NCI-H2081 treated with DMSO at 0.1 percent for 48 hours (cell line): ENCODE measurements at places on chromosomes 6 and 20.

GRCh38 chr6:23371132-23371915 is 754.7 kb upstream of the NRSN1 start:
- no peak for DNase-seq

DNA sequence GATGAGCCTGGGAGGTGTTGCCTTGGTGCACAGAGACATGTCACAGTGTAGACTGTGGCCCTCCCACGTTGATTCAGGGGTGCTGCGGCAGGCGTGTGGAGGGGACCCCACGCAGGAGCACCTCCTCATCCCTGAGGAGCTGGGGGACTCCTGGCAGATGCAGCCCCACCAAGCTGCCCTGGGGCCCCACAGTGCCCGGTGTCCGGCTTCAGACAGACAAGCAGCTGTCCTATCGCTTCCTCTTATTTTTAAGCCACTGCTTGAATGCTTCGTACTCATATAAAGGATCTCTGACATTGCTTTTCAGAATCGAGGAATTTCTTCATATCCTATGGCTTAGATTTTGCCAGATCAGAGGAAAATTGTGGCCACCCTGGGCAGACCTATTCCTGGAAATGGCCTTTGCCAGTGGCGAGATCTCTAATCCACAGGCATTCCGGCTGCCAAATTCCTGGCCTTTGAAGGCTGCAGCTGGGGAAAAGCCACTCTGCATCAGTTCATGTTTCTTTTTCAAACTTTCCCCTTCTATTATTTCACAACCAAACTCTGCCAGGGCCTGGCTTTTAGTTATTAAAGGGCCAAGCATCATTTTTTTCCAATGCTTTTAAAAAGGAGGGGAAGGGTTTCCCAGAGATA is 337.0 kb downstream of the THBS2 start:
- DNase-seq = no peak

DNA sequence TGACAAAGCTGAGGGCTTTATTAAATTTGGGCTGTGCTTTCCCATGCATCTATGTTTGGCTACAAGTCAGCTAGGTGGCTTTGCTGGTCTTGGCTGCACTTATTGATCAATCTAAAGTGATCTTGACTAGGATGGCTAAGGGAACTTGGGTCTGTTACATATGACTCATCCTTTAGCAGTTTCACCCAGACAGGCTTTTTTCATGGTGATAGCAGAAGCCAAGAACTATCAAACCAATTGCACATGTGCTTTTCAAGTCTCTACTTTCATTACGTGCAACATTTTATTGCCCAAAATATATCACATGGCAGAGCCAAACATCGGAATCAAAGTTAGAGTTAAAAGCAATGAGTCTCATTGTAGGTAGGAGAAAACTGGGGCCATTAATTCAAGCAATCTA is 626.3 kb downstream of the TENT5A start:
- DNase-seq = no peak

DNA sequence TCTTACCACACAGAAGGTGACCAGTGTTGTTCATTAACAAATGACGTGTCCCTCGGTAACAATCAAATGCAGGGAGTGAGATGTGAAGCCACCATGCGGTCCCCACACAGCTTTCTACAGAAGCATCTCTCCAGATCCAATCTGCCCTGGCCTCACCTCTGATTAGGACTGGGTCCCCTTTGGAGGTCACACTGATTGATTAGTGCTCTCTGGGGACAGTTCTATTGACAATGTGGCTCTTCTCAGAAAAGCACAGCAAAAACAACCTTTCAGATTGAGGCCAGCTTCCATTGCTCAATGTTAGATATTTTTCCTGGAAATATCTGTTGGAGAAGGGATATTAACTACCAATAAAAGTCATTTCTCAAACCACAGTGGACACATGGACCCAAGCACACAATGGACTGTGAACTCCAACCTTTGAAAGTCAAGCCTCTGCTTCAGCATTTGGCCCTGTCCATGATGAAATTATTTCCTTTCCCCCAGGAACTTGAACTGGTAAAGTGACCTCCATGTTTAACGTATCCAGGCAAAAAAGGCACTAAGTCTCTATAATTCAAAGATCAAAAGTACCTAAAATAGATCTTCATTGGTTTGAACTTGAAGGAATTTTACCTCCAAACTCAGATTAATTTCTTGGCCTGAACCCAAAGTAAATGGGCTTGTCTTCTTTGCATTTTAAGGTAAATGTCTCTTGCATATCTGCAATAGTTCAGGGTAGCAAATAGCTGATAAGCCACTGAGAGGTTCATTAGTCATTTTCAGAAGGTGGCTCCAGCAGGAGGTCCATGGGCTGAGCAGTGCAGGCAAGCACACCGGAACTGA is 118.5 kb downstream of the FOXA2 start:
- no peak for DNase-seq

DNA sequence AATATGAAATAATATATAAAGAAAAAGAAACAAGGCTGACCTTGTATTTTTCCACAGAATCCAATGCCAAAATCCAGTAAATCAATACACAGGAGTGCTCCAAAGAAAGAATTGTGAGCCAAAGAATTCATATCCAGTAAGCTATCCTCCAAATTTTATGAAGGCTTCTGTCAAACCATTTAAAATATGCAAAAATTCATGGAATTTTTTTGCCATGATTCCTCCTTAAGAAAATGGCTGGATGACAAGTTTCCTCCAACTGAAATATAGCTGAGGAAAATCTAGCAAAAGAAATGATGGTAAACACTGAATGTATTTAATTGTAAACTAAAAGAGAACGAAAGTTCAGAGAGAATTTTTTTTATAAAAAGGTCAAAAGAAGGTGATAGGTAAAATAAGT is 290.3 kb downstream of the UBE3D start:
- DNase-seq = no peak

DNA sequence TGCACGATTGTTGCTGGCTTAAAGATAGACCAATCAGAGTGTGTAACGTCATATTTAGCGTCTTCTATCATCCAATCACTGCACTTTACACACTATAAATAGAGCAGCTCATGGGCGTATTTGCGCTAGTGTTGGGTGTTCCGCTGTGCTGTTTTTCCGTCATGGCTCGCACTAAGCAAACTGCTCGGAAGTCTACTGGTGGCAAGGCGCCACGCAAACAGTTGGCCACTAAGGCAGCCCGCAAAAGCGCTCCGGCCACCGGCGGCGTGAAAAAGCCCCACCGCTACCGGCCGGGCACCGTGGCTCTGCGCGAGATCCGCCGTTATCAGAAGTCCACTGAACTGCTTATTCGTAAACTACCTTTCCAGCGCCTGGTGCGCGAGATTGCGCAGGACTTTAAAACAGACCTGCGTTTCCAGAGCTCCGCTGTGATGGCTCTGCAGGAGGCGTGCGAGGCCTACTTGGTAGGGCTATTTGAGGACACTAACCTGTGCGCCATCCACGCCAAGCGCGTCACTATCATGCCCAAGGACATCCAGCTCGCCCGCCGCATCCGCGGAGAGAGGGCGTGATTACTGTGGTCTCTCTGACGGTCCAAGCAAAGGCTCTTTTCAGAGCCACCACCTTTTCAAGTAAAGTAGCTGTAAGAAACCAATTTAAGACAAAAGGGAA is 57.9 kb downstream of the TRIM38 start:
- no peak for DNase-seq

DNA sequence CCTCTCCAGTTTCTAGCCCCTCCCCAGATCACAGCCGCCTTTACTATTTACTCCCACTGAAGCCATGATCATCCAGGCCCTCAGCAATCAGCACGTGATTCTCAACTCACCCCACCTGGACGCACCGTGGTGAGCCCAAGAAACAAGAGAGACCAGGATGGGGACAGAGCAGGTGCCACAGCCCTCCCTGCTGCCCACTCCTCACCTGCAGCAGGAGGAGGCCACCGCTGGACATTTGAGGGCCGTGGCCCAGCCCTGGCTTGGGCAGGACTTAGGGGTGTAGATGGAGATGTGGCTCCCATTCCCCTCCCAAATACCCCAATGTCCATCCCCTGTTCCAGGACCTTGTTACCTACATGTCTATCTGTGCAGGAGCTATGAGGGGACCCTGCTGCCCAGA is 20.3 kb downstream of the HLA-F start:
- no peak for DNase-seq

- DNase-seq = no peak
Observed at GRCh38 chr20:13665709-13666395, 27.1 kb upstream of the TASP1 start.

- no peak for DNase-seq
Observed at GRCh38 chr20:36493051-36493800, 48.1 kb upstream of the MYL9 start.

DNA sequence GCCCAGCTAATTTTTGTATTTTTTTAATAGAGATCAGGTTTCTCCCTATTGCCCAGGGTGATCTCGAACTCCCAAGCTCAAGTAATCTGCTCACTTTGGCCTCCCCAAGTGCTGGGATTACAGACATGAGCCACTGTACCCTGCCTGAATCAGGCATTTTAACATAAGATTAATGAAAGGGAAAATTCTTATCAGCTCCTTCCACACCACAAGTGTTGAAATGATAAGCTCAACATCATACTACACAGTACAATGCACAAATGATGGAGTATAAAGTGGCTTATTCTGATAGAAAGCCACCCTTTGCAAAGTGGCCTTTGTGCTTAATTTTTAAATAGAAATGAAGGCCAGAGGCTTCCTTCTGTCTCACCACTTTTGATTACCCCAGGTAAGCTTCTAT is 71.3 kb upstream of the MCHR2 start:
- DNase-seq = no peak

DNA sequence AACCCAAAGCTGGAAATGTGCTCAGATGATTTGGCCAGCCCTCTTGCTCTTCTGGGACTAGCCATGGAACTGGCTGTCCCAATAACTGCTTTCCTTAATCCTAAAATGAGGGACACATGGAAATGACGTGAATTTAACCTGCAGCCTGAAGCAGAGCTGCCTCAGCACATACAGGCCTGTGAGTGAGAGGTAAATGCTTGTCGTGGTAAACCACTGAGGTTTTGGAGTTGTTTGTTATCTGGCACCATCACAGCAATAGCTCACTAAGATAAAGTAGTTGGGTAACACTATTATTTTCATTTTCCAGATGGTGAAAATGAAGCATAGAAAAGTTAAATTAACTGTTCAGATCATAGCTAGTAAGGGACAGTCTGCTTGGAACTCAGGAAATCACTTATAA is 333.4 kb upstream of the CHD6 start:
- no peak for DNase-seq

DNA sequence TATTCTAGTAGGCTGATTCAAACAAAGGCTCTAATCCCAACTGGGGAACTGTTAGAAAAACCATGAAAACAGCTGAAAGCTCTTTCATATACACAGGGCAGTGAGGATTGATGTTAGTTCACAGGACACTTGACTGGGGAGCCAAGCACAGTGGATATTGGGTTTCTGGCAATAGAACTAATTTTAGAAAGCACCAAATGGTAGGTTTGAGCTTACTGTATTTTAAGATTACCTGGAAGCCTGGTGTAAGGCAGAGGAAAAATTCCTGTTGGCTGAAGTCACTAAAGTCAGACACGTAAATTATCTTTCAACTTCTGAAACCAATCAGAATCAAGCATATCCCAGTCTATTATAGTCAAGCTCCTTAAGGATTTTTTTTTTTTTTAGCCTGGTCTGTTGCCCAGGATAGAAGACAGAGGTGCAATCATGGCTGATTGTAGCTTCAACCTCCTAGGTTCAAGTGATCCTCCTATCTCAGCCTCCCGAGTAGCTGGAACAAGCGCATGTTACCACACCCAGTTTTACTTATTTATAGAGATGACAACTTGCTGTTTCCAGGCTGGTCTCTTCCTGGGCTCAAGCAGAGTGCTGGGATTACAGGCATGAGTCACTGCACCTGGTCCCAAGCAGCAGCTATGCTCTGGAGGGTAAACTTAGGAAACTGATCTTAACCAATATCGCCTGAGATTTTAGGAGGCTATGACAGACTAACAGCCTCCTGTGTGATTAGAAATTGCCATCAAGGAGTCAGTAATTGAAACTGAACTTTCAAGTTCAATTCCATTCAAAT is 32.5 kb upstream of the SYNCRIP start:
- no peak for DNase-seq

DNA sequence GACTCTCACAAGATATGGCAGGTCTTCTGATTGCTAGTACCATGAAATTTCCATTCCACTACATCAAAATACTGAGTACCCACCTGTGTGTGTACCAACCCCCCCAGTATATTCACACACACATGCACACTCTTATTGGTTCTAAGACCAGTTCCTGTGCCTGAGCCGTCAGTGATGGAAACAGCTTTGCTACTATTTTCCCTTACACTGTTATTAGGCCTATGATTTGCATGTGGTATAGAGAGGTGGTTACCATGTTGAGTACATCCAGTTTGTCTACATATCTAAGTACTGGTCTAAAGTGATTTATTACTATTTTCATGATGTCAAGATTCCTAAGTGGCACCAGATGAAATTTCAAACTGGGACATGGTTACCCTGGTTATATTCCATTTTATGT is 459.9 kb downstream of the BCKDHB start:
- DNase-seq = no peak

- no peak for DNase-seq
Observed at GRCh38 chr6:152462716-152463115, 174.4 kb downstream of the SYNE1 start.

GRCh38 chr6:2232445-2232844 is 13.0 kb downstream of the GMDS start:
- DNase-seq = no peak

DNA sequence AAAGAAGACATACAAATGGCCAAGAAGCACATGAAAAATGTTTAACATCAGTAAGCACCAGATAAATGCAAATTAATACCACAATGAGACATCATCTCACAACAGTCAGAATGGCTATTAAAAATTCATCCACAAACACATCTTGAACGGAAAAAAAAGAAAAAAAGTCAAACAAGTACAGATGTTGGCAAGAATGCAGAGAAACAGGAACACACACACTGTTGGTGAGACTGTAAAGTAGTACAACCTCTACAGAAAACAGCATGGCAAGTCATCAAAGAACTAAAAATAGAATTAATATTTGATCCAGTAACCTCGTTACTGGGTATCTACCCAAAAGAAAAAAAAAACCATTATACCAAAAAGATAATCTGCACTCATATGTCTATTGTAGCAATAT is 6.5 kb downstream of the STX7 start:
- no peak for DNase-seq

GRCh38 chr20:63335711-63336110 is 25.4 kb downstream of the CHRNA4 start:
- no peak for DNase-seq

- DNase-seq = no peak
Observed at GRCh38 chr20:14595051-14595450, 257.6 kb upstream of the FLRT3 start.

DNA sequence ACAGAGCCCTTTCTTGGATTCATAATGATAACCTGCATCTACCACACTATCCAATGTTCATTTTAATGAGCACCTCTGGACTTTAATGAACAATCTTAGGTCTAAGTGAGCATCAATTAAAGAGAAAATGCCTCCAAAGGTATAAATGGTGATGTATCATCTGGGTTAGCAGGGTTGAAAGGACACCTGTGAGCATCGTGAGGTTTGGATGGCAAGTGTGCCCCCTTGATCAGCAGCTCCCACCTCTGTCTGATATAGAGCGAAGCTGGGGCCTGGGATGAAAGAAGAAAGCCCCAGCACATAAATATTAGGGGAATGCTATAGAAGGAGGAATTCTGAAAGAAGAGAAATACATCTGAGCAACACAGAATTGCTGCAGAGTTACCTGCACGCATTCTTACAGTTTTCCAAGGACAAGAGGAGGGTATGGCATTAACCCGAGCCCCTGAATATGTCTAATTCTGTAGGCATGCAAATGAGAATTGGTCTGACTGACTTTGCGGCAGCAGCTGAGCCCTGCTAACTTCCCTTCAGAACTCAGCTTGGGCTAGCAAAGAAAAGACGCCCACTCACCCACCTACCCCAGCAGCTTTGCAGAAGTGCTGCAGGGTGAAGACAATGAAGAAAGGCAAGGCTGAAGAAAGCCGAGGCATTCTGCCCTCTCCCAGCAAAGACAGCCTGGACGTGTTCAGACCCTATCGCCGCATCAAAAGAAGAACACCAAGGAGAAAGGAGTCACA is 136.2 kb downstream of the GMPR start:
- DNase-seq = no peak
